Hematopoietic multipotent progenitor cell treated with erythropoietin and hydrocortisone succinate and interleukin-3 and kit ligand, for 15 days (in vitro differentiated cells): ENCODE measurements at places on chromosomes 16 and 17.

DNA sequence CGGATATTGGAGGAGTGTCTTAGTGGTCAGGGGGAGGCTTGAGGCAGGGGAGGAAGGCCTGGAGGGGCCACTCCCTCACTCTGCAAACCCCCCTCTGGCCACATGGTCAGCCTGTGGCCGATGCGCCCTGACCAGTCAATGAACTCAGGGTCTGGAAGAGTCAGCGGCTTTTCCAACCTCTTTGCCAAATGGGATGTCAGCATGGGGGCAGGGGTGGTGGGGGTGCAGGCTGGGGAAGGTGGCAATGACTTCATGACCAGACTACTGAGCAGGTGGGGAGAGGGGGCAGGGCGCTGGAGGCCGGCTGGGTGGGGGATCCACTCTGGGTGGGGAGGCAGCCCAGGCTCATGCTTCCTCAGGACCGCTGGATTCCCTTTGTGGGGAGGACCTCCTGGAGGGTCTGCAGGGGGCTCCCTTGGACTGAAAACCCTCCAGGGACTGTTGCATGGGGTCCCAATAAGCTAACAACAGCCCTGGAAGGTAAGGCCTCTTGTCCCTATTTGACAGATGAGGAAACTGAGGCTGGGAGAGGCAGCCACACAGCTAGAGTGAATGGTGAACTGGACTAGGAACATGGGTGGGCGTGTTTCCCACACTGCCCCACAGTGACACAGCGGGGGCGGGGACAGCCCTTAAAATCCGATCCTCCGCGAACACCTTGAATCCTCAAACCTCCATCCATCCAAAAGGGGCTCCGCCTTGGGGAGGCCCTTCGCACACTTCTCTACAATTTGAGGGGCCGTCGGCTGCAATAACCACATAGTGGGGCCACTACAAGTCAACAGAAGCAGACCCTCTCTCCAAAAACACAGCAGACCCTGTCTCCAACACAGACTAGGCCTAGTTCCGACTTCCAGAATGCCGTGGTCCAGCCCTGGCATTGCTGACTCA is 81.0 kb upstream of the TOB1 start:
- DNase-seq = no peak

GRCh38 chr17:16003841-16004240 is 4.2 kb downstream of the TTC19 start:
- no peak for DNase-seq

DNA sequence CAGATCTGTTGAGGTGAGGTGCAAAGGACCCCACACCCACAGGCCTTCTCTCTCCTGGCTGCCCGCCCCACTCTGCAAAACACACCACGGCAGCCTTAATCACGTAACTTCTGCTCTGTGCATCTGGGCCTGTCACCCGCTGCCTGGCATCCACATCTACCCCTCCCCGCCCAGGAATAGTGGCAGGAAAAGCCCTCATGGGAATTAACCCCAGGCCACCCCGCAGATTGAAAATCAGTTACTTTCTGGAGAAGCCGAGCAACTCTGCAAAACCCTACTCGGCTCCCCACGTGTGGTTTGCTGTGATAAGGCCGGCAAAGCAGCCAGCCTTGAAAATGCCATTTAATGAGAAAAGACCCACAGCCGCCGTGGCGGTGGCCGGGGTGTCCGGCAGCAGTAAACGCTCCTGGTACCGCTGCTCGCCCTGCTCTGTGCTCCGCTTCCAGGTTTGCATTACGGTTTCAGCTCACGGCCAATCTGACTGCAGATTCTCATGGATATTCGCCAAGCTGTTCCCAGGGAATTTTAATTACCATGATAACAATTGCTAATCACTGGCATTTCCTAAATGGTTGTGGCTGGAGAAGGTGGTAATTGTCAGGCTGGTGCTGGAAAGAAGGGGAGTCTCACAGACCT is 78.0 kb upstream of the DOC2B start:
- no peak for DNase-seq

DNA sequence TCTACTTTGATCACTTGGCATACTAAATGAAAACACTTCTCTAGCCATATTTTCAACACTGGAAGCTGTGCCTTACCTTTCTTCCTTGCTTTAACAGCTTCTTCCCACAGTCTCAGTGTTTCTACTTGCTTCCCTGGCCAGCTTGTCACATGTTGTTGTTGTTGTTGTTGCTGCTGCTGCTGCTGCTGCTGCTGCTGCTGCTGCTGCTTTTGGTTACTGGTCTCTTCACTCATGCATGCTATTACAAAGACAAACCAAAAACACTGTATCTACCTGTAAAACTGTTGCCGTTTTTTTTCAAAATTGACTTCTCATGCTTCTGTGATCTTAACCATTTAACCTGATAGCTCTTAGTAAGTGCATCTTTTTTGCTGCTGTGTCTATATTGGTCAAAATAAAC is 9.0 kb downstream of the VEZF1 start:
- DNase-seq = no peak

DNA sequence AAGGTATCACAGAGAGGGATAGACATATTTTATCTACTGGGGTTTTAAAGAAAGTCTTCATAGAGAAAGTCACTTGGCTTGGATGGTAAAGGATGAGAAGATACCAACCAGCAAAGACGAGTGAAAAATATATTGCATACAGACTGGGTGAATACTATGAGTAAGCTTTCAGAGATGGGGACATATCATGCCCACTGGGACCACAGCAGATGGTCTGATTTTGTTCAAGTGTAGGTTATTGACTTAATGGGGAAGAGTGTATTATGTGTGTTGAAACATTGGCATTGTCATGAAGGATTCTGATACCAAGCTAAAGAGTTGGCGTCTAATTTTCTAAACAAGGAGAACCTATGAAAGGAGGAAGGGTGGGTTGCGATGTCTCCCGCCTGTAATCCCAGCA is 13.8 kb upstream of the MMD start:
- DNase-seq = no peak

DNA sequence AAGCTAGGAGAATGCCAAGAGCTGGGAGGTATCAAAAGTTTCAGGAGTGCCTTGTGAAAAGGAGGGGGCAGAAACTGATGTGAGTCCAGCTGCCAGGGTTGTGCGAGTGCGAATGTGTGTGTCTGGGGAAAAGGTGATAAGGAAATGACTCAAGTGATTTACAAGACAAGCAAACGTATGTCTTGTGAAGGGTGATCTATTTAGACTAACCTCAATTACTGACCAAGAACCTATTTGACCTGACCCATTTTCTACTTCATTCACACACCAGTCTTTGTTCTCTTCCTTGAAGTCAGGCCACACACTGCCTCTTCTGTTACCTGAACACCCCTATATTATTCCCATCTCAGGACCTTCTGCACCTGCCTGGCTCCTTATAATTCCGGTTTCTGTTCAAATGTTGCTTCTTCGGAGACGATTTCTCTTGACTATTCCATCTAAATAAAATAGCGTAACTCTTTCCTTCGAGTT is 1.0 kb downstream of the GDE1 start:
- DNase-seq = peak; percentile 90

GRCh38 chr16:66295213-66295612 is 71.3 kb upstream of the CDH5 start:
- no peak for DNase-seq

GRCh38 chr17:18937981-18938691 is 13.8 kb upstream of the SLC5A10 start:
- no peak for DNase-seq

DNA sequence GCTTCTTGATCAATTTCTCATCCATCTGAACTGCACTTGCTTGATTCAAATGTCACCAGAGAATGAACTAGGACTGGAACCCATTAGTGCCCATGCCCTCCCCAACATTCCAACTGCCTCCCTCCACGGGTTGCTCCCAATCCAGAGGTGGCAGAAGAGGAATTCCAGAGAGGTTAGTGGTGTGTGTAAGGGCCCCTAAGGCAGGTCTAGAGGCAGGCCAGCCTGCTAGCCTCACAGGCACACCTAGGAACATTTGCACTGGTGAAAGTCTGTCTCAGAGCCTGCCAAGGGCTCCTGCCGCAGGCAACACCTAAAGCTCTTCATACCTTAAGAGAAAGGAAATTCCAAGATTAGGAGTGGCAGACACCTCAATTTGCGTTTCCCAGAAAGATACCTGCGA is 21.2 kb upstream of the CMTM4 start:
- DNase-seq = no peak

DNA sequence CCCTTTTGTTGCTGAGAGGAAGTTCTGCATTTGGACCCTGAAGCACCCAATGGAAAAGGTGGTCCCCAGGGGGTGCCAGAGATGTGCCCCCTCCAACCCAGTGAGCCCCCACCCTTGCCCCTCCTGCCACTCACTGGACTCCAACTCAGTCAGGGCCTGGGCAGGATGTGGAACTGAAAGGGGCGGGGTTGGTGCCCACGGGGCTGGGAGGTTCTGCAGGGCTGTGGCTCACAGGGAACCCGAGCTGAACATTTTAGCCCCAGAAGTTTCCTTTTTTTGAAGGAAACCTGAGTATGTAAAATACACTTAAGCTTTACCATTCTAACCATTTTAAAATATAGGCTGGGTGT is 15.8 kb upstream of the OGFOD3 start:
- no peak for DNase-seq

DNA sequence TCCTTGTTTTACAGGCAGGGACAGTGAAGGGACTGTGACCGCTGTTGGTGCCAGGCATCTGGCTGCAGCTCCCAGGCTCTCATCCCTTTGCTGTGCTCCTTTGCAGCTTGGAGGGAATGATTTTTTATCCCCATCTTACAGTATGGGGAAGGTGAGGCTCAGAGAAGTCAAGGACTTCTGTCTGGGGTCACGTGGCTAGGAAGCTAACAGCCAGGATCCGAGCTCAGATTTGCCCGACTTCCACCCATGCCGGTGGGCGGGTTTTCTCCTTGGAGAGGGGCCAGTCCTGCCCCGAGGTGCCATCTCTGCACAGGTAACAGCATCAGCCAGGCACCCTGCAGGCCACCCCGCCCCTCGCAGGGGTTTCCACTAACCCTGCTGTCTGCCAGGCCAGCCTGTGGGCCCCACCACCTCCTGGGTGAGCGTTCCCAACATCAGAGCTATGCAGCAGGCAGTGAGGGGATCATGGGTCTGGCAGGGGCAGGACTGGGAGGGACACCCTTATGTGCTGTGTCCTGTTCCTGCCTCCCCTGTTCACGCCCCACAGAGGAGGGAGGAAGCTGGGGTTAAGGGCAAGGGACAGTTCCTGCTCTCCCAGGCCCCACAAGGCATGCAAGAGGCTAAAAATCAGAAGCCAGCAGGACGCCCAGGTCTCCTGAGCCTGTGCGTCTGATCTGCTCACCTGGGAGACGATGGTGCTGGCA is 25.4 kb downstream of the JPH3 start:
- no peak for DNase-seq

DNA sequence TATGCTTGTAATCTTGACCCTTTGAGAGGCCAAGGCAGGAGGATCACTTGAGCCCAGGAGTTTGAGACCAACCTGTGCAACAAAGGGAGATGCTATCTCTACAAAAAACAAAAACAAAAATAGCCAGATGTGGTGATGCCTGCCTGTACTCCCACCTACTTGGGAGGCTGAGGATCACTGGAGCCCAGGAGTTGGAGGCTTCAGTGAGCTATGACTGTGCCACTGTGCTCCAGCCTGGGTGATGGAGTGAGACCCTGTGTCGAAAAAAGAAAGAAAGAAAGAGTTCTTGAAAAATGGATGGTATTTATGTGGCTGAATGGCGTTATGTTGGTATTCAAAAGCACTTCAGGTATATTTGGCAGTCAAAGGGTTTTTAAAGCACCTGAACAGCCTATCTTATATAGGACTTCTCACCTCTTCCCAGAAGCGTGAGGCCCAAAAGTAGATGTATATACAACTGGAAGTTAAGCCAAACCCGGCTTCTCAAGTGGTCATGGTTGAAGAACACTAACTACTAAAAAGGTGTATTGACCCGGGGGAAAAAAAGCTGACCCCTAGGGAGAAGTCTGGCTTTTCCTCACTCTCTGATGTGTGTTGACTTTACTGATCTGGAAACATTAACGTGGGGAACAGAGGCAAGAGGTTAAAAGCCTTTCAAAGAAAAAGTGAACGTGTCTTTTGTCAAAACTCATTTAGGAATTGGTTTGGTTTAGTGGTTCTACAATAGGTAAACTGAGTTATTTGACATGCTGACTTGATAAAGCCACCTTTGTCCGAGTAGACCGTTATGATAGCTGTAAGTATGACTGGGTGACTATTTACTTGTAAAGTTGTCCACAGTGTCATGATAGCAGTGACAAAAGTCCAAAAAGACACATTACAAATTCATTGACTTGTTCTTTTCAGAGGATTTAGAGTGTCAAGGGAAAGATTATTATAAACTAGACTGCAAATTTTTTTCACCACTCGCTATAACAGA is 183.4 kb downstream of the IRX3 start:
- no peak for DNase-seq

DNA sequence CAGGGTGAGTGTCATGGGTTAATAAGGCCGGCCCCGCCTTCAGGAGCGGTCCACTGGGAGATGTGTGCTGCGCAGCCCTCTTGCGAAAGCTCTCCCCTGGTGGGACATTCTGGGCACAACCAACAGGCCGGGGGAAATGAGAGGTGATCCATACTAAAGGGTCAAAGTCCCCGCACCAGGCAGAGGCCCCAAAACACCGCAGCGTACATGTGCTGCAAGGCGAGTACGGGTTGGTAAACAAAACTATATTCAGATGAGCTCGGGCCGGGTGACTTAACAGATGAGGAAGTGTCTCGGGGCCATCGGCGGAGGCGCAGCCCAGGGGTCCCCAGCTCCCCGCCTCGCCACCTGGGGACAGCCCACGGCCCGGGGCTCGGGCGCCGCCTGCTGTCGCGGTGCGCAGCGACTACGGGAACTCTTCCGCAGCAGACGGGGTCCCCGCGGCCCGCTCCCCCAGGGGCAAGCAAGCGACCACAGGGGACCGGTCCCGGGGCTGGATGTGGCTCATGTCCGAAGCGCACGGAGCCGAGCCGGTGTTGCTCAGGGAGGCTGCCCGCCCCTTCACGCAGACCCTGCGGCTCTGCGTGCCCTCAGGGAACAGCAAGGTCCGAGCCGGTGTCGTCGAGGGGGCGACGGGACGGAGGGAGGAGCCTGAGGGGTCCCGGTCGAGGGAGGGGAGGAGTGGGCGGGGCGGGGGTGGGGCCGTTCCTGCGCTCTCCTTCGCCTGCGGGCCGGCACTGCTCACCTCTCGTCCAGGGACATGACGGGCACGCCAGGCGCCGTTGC is at the start of gene RAB37:
Gene RAB37 (plus strand): TSS at position 744 of the 786 bp plus-strand sequence. CDS start 17 bp downstream, at position 761.
- no peak for DNase-seq

GRCh38 chr17:55332296-55333041 is 67.7 kb downstream of the HLF start:
- no peak for DNase-seq
